ENCODE measurements at places on chromosomes 7 and 10.

DNA sequence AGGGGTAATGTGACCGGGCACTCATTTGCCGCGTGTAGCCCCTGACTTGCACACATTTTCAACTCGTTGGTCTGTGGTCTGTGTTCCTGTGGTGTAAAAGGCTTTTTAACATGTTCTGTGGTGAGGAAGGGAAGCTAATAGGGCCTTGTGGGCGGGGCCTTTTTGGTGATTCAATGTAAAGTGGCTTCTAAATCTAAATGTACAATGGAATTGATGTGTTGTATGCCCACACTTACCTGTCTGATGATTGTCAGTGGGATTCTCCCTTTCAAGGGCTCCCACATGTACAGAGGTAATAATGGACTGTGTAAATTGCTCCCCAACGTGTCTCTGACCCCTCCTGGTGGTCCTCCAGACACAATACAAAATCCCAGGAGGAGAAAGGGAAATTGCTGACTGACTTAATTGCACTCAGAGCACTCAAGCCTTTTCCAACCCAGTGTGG is 43.1 kb upstream of the GATAD1 start:
- DNase-seq: no peak

GRCh38 chr7:27661811-27662489 is 733 bp downstream of the HIBADH start:
- DNase-seq: no peak

- DNase-seq: no peak
Measured at GRCh38 chr10:44949127-44949802, 10.3 kb upstream of the RASSF4 start.

DNA sequence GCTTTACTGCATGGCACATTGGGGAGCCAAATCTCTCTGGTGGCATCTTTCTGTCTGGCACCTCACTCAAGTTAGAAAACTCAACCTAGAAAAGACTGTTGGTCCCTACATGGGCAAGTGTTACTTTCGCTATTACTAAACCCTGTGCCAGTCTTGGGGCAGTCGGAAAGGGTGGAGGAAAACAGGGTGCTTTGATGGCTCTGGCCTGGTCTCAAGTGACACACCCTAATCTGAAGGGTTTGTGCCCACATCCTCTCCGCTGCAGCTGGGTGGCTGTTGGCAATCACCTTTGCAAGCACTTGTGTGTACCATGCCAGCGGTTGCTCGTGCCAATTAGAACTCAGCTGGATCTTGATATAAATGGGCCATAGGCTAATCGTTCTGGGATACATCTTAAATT is 159.8 kb upstream of the ITGB1 start:
- no peak for DNase-seq

DNA sequence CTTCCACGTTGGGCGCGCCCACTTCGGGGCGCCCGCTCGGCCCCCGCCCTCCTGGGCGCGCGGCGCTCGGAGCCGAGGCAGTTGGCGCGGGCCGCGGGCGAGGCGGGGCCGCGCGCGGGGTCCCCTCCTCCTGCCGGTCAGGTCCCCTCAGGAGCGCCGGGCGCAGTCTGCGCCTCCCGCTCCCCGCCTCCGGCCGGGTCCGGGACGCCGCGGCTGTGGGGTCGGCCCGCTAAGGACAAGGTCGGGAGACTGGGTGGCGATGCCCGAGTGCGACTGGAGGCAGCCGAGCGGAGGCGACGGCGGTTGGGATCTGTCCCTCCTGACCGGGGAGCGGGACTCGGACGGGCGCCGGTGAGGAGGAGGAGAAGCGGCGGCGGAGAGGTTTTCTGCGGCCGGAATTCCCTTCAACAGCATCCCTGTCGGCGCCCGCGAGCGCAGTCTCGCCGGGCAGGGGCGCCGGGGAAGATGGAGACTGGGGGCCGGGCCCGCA is at the start of gene ATRNL1:
Gene ATRNL1, plus strand, starts transcription at position 80 of the 490 bp plus-strand sequence. Its CDS starts 386 bp downstream, at position 466.
- DNase-seq: no peak

GRCh38 chr10:76329891-76330575 is 898.6 kb downstream of the LRMDA start:
- no peak for DNase-seq

GRCh38 chr10:29795850-29796249 is 161.1 kb upstream of the SVIL start:
- DNase-seq: no peak
